Hippocampal formation (tissue), 2 donors: ENCODE measurements at places on chromosomes 7 and 10.
A peak's percentile ranks its signal among the peaks of the same experiment; 100 is the strongest.

- no peak for DNase-seq
These were observed 100.6 kb downstream of the ZNF438 start for GRCh38 chr10:30931094-30931493.

- DNase-seq: no peak
These were observed 19.1 kb upstream of the PCGF5 start for GRCh38 chr10:91201213-91201996.

DNA sequence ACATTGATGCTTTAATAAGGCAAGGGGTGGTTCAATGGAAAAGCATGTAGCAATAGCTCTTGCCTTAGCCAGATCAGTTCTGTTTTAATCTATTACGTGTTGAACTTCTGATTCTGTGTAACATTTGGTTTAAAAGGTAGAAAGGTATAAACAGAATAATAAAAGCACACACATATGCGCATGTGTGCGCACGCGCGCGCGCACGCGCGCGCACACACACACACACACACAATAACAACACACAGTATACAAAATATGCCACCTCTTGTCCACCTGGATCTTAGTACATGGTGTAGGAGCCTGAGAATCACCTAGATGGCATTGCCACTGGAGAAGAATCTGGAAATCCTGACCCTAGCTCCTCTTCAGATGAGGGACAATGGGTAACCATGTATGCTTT is 49.6 kb upstream of the TEX47 start:
- no peak for DNase-seq

DNA sequence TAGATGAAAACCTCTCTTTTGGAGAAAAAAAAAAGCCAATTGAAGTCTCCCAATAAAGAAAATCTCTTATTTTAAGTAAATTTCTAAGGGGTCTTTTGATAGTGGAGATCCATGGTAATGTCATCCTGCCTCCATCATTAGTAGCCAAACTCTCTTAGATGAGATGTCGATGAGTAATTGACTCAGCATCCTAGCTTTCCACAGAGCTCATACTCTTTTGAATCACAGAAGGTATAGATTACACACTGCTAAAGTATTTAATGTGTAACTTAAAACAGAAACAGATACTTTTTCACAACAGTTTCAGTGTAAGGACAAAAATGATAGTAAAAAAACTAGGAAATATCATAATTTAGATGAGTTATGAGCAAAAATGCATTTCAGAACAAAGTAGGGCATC is 19.4 kb downstream of the MAGI2 start:
- DNase-seq: no peak

DNA sequence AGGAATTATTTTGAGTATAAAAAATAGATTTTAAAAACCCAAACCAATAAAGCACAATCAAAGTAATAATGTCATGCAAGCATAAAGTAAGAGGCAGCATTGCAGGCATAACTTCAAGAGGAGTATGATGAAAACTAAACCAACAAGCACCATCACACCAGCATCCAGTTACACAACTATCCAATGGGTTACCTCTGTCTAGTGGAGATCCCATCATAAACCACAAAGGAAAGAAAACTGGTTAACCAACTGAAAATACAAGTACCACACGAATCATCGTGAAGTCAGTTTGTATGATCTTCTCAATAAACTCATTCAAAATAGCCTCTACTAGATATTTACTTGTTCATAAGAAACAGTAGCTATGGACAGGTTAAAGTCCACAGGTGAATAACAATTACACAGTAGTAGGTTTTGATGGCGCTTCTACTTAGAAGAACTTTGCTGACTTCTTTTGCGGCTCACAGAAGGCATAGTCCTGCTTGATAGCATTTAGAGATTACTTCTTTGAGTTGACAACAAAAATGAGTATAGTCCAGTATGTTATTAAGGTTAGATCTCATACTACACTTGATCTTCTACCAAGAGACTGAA is 116.6 kb downstream of the MICU1 start:
- DNase-seq: no peak

DNA sequence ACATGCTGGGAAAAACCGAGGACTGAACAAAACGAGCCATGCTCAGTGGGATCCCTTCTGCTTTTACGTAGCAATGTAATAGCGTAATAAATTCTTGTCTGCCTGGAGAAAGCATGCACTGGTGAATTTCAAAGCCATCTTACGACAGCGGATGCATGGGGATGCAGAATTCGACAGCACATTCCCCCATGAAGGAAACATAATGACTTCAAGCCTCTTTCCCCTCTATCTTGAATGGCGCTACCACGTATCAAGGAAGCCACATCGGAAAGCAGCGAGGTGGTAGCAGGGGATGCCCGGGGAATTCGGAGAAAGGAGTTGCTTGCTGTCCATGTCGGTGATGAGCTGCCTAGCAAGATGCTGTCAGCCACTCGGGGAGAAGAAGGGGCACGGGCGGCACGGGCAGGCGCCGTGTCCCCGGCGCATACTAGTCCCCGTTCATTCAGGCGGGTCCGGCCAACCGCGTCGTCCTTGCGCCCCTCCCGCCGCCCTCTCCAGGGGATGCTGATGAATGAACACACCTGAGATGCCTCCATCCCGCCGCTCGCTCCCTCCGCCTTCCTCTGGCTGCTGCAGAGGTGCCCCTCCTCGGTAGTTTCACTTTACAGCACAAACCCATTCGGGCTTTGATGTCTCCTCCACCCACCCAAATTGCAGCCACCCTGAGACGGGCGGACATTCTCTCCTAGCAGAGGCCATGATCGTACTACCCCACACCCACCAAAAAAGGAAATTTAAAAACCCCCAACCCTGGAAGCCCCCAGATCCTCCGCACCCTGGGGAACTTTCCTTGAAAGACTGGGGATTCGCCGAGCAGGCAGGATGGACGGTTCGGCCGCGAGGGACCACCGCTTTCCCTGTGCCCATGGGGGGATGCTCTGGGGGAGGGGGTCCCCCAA is 644 bp downstream of the SORBS1 start:
- peak; percentile 48 for DNase-seq
